ENCODE measurements at places on chromosomes 1 and 21. TPM values are rescaled to one million over a fixed set of nuclear protein-coding genes. Genes with fewer than 3 reads are reported as not detected.

Gene TNFRSF18
- total RNA-seq = 0.58 TPM

Gene CD2
- 2.1 TPM for total RNA-seq

Gene OR10J1
- not detected for total RNA-seq

Gene CHIT1
- 0.22 TPM for total RNA-seq

Gene AGPAT3
- 51.8 TPM for total RNA-seq

Gene SMIM1
- total RNA-seq = 9.2 TPM

Gene CRP
- total RNA-seq = 0.22 TPM

Gene NR0B2
- not detected for total RNA-seq

Gene GUCA2B
- not detected for total RNA-seq

Gene C2CD4D
- total RNA-seq = 0.45 TPM

Gene TRIM46
- 4.8 TPM for total RNA-seq

Gene PAQR7
- 12.3 TPM for total RNA-seq

Gene SYT14
- 3.8 TPM for total RNA-seq

Gene CD84
- 13.5 TPM for total RNA-seq

Gene UMODL1
- not detected for total RNA-seq

Gene KLF17
- not detected for total RNA-seq

Gene RABIF
- total RNA-seq = 5.3 TPM

Gene GSTM3
- total RNA-seq = 104 TPM

Gene PCSK9
- 8.6 TPM for total RNA-seq

Gene ABCG1
- 44.2 TPM for total RNA-seq

Gene TFAP2E
- 3.4 TPM for total RNA-seq

Gene LAX1
- 1.6 TPM for total RNA-seq

Gene CD1E
- not detected for total RNA-seq

Gene ACTA1
- 0.45 TPM for total RNA-seq

Gene ADAMTS5
- 10.0 TPM for total RNA-seq

Gene FAM229A
- total RNA-seq = 12.0 TPM

Gene TSACC
- total RNA-seq = not detected

Gene GBP7
- 0.13 TPM for total RNA-seq

Gene CASZ1
- total RNA-seq = 8.5 TPM

Gene LAMB3
- 2.8 TPM for total RNA-seq

Gene LINGO4
- not detected for total RNA-seq

Gene ST6GALNAC3
- total RNA-seq = 12.3 TPM

Gene SLFNL1
- 0.62 TPM for total RNA-seq

Gene SRSF10
- total RNA-seq = 92.1 TPM

Measured in sciatic nerve (tissue), 2 donors.